Kidney (tissue), 22 donors: ENCODE measurements at places on chromosomes 5 and 9. TPM values are rescaled to one million over a fixed set of nuclear protein-coding genes. Genes with fewer than 3 reads are reported as not detected.

The PCDHA3 gene
- 0.13 TPM for polyA plus RNA-seq

The SPEF2 gene
- 7.1 TPM for polyA plus RNA-seq

The CCDC187 gene
- 0.84 TPM for polyA plus RNA-seq

The MVB12B gene
- 4.5 TPM for polyA plus RNA-seq

The CCDC112 gene
- polyA plus RNA-seq, result 3.8 TPM

The ARID3C gene
- not detected for polyA plus RNA-seq

The PCDH1 gene
- polyA plus RNA-seq, result 37.3 TPM

The C5orf58 gene
- polyA plus RNA-seq, result not detected

The TSSK1B gene
- polyA plus RNA-seq, result not detected

The TOR2A gene
- 14.5 TPM for polyA plus RNA-seq
